ENCODE measurements at places on chromosomes 2 and 18.
A peak's percentile ranks its signal among the peaks of the same experiment; 100 is the strongest.

- no peak for DNase-seq
Measured at GRCh38 chr2:216635701-216636550, 2.7 kb downstream of the IGFBP2 start.

DNA sequence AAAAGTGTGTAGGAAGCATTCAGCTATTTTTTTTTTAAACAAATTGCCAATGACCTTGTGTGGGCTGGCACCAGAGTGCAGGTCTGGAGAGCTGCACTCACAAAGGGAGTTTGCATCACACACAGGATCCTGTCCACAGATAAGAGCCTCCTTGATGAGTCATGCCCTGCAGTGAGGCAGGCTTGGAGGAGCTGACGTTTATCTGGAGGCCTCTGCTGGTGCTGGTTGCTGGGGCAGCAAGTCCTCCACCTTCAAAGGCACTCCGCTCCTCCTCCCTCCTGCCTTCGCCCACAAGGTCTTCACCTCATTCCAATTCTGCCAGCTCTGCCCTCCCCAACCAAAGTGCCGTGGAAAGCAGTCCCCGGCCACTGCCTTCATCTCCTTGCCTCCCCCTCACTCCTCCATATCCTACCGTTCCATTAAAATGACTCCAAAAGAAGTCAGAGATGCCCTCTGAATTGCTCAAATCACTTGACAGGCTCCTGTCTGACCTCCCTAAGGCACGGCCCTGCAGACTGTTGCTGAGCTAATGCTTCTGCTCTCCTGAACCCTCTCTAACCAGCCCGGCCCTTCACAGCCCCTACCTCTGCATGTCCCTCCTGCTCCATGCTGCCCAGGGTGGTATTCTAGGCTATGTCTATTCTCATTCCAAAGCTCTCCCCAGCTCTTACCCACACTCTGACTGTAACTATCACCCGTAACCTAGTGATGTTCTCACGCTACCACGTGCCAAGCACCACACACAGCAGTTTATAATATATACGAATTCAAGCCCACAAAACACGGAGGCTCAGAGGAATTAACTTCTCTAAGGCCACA, 30.9 kb downstream of the LONRF2 start:
- peak; percentile 73 for DNase-seq

DNA sequence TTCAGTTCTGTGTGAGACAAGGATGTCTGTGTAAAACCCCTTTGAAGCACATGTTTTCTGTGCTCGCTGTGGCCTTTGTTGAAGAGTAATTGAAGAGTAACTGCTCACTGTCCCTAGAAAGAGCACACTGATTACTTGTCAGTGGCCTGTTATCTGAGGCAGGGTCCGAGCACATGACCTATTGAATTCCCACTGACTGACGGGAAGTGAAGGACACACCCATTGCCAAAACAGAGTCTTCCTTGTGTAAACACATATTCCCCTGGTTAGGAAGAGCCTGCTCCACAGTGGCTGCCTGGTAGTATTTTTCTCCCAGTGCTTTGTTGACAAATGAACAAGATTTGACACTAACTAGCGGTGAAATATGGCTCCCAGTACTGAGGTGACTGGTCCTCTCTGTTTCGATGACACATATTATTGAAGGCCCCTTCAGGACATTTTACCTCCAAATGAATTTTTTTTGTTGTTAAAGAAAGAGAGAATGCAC, 148.5 kb upstream of the GYPC start:
- no peak for DNase-seq

GRCh38 chr2:10451819-10452218, 3.7 kb upstream of the ODC1 start:
- no peak for DNase-seq

- no peak for DNase-seq
Measured at GRCh38 chr18:3138274-3138975, 81.3 kb downstream of the MYOM1 start.

DNA sequence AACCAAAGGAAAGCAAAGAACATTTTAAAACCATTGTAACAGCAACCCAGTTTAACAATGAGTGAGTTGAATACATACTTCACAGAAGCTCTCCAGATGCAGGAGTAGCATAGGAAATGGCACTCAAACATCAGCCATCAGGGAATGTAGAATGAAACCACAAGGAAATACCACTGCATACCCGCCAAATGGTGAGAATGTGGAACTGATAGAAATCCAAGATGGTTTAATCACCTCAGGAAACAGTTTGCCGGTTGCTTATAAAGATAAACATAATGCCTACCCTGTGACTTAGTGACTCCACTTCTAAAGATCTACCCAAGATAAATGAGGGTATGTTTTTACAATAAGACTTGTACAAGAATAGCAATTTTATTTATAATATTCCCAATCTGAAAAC, 132.0 kb downstream of the GALNT1 start:
- DNase-seq: no peak

- no peak for DNase-seq
Measured at GRCh38 chr2:240301256-240301795, 134.1 kb upstream of the GPC1 start.

GRCh38 chr2:170258382-170258781, 80.4 kb downstream of the MYO3B start:
- no peak for DNase-seq

- DNase-seq: no peak
Measured at GRCh38 chr2:134099273-134099672, 154.6 kb upstream of the MGAT5 start.

DNA sequence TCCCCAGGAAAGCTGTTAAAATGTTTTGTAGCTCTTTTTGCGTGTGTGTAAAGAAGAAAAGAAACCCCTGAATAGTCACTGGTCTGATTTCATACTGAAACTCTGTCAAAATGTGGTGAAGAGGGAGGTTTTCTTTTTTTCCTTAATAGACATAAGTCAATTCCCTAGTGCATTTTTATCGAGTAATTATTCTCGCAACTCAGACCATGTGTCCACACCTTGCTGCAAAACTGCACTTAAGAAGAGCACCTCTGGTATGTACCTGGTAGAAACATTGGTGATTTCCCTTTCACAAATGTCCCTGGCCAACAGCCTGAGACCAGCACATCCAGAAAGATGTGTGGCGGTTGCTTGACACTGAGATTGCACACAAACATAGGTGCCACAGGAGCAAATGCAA, 159.9 kb downstream of the ZNF521 start:
- DNase-seq: no peak

DNA sequence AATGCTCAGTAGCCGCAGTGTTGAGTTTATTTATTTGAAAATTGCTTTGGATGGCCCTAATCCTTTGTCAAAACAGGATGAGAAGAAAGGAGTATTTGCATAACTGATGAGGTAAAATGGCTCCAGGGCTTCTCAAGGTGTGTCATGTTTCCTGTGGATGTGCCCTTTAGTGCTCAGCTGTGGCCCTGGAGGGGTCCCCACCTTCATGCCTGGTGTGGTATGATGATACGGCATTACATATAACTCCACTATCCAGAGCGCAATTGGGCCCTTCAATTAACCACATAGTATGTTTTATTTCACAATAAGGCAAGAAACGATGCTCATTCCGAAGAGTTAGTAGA, 39.8 kb upstream of the TMEM178A start:
- DNase-seq: no peak

GRCh38 chr18:51562866-51563265, 365.4 kb upstream of the MEX3C start:
- no peak for DNase-seq

GRCh38 chr2:107633580-107634147, 193.0 kb upstream of the RGPD4 start:
- peak; percentile 17 for DNase-seq

- DNase-seq: no peak
Measured at GRCh38 chr2:54958717-54959371, 91.4 kb downstream of the RTN4 start.

GRCh38 chr18:10453806-10454680, at the start of gene APCDD1:
Gene APCDD1 (plus strand): TSS chr18:10454635. CDS start chr18:10454982, 347 bp downstream.
- DNase-seq: no peak

- no peak for DNase-seq
Measured at GRCh38 chr2:107545851-107546250, 280.8 kb upstream of the RGPD4 start.

GRCh38 chr2:75465317-75465984, 95.3 kb downstream of the EVA1A start:
- no peak for DNase-seq

DNA sequence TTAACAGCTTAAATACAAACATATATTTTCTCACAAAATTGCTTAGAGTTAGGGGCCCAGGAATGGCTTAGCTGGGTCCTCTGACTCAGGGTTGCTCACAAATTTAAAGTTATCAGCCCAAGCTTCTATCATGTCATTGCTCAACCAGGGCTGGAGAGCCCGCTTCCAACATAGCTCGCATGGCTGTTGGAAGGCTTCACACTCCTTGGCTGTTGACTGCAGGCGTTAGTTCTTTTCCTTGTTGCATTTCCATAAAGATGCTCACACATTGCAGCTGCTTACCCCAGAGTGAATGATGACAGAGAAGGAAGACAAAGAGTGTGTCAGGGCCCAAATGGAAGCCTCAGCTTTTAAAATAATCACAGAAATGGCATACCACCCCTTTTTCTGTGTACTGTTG, 62.9 kb upstream of the TFPI start:
- DNase-seq: no peak

GRCh38 chr18:50658601-50659000, 98.7 kb downstream of the MAPK4 start:
- DNase-seq: no peak

DNA sequence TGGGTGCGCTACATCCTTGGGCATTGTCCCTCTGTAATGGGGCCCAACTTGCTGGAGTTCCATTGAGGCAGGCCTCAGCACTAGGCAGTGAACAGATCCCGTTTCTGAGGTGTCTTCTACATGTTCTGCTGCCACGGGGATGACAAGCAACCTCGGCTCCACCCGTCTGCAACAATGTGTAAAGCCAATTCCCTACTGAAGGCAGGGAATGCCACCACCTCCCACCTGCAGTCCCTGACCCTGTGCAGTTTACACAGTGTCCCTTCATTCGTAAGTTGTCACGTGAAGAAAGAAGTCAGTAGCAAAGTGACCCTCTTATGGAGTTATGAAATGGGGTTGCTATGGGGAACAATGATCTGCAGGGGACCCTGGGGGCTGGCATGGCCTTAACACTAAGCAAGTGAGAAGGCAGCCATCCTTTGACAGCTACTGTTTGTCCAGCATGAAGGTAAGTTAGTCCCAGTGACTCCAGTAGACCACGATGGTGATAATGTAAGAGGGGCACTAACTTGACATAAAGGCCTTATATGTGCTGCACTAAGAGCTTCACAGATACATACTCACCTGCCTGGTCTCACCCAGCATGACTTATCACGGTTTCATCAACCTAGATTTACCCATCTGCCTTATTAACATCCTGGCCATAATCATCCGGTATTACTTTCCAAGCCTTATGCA, 130.6 kb upstream of the ZSWIM2 start:
- DNase-seq: no peak

- DNase-seq: no peak
Measured at GRCh38 chr18:51630706-51631105, 433.2 kb upstream of the MEX3C start.

- DNase-seq: no peak
Measured at GRCh38 chr18:45321520-45321919, 293.8 kb upstream of the SLC14A2 start.

DNA sequence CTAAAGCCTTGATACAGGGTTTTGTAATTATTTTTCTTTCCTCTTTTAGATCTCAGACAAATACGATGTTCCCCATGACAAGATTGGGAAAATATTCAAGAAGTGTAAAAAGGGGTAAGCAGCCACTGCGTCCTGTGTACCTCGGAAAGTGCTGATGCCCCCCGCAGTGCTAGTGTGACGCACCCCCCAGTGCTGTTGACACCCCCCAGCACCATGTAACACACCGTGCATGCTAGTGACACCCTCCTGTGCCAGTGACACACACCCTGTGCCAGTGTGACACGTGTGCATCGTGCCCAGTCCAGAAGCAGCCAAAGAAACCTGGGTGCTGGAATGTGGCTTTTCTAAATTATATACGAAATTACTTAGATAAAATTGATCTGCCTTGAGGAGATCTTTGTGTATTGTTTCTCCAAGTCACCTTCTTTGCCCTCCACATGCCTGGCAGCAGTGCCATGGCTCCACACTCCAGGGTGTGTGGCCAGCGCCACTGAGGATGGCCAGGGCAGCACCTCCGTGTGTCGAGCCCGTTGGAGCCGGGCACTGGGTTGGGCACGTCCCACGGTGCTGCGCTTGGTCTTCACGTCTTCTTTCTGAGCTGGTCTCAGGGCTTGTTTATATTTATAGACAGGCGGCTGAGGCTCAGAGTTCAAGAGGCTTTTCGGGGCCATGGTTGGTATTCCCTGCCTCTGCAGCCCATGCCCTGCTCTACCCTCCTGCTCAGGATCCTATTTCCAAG, 44.3 kb upstream of the KLF11 start:
- DNase-seq: no peak
